WTC11 (cell line): ENCODE measurements at places on chromosomes 2 and 18.

DNA sequence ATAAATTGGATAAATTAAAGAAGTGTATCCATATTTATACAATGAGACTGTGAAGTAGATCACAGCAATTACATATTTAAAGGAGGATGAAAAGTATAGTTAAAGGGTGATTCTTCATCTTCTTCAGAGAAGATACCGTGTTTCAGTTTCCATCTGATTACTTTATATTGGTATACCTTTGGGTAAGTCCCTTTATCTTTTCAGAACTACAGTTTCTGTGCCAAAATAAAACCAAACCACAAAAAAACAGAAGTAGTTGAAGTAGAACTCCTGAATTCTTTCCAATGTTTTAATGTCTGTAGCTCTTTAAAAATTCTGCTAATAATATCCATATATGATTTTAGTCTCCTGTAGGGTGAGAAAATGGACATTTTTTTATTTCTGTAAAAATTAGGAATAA is 231.2 kb upstream of the LINC00305 start:
- DNase-seq, result no peak

DNA sequence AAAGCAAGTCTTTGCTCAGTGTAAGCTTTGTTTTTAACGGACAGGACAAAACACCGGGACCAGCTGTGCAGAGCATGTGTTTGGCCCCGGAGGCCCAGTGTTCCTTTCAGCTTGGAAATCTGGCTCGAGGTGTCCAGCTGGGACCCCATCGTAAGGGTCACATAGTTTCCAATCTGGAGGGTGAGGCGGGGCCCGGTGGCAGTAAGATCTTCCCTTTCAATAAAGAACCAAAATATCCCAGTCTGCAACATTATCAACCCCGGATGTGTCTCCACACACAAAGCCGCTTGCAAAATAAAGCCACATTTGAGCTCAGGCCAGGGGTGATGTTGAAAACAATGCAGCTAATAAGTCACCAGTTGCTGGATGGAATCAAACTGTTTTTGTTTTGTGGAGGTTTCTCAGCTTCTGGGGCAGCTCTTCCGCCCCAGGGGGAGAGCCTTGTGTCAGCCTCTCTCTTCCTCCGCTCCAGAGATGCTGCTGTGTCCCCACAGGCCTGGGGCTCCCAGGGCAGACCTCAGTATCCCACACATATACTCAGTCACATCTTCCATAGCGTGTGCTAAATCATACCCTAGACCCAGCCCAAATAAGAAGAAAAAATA is 138.6 kb upstream of the GLI2 start:
- no peak for DNase-seq

GRCh38 chr2:241821460-241822263 is 12.7 kb downstream of the NEU4 start:
- DNase-seq, result no peak

GRCh38 chr2:141957321-141957720 is 173.5 kb downstream of the LRP1B start:
- no peak for DNase-seq

GRCh38 chr2:109324861-109325260 is 195.9 kb downstream of the SH3RF3 start:
- DNase-seq, result no peak

DNA sequence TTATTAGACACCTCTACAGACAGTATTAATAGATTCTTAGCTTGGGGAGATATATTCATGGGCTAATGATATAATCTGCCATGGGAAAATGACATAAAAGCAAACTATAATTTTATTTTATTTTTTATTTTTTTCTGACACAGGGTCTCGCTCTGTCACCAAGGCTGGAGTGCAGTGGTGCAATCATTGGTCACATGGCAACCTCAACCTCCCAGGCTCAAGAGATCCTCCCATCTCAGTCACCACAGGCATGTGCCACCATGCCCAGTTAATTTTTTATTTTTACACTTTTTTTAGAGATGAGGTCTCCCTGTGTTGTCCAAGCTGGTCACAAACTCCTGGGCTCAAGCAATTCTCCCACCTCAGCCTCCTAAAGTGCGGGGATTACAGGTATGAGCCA is 39.3 kb downstream of the RTN4 start:
- no peak for DNase-seq

DNA sequence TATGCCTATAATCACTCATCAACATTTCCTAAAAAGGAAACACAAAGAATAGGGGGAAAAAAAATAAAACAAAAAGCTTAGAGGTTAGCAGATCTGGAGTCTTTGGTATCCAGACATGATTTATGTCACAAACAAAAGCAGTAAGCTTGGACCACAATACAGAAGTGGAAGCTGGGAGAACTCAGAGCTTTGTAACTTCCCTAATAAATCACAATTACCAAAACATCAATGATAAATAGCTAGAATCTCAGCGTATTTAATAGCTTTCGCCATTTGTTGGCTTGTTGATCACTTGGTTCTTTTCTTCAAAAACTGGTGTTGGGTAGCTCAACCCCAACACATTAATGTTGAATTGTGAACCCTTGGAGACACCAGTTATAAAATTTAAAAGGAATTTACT is 392.5 kb downstream of the IRS1 start:
- no peak for DNase-seq

- no peak for DNase-seq
These were observed 20.4 kb upstream of the ERCC3 start for GRCh38 chr2:127314193-127314988.
